NCI-H82 (cell line): ENCODE measurements at places on chromosomes 11 and 22.
A peak's percentile ranks its signal among the peaks of the same experiment; 100 is the strongest.

- DNase-seq: no peak
Measured at GRCh38 chr11:1037506-1038055, 1.1 kb upstream of the MUC6 start.

DNA sequence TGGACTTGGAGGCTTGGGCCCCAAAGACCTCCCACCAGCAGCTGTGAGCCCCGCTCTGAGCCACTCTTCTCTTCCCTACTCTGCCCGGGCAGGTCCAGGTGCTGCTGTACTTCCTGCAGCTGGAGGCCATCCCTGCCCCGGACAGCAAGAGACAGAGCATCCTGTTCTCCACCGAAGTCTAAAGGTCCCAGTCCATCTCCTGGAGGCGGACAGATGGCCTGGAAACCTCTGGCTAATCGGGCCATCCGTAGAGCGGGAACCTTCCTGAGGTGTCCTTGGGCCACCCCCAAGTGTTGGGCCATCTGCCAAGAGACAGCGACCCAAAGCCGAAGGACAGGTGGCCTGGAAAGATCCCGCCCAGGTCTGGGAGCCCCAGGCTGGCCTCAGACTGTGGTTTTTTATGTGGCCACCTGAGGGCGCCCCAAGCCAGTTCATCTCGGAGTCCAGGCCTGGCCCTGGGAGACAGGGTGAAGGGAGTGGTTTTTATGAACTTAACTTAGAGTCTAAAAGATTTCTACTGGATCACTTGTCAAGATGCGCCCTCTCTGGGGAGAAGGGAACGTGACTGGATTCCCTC is 135.1 kb downstream of the BCR start:
- DNase-seq: peak; percentile 88

GRCh38 chr11:83139310-83139709 is 17.6 kb upstream of the PCF11 start:
- no peak for DNase-seq

GRCh38 chr22:35307892-35308291 is 8.2 kb downstream of the TOM1 start:
- no peak for DNase-seq

- DNase-seq: no peak
Measured at GRCh38 chr11:113551645-113552044, 76.4 kb upstream of the DRD2 start.

DNA sequence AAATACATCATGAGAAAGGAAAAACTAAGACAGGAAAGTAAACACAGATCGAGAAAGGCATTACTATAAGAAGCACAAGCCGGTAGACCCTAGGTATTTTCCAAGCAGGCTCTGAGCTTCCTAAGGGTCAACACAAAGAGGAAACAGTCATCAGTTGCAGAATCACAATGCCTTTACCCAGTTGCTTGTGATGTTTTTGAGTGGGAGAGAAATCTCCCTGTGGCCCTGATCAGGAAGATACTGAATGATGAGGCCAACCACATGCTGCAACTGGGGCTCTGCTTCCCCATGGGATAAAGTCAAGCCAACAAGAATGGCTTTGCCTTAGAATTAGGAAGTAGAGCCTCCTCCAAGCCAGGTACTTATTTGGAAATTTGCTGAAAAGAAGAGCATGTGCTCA is 132.6 kb downstream of the MICAL2 start:
- DNase-seq: no peak

DNA sequence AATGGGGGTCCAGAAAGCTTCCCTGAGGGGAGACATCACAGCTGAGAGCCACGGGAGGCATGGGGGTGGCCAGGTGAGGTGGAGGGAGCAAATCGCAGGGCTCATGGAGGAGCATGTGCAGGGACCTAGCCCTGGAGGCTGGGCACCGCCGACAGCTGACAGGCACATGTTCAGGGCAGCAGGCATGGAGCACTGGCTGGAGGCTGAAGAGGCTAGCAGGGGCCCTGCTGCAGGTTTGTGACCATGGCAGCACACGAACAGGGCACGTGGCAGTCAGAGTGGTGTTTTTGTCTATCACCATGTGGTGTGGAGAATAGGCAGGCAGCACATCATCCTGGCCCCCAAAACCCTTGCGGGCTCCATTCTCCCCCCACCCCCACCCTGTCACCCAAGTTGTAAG is 10.1 kb upstream of the CDC42EP2 start:
- no peak for DNase-seq

GRCh38 chr11:113519989-113520613 is 44.9 kb upstream of the DRD2 start:
- DNase-seq: peak; percentile 5

- peak; percentile 84 for DNase-seq
Measured at GRCh38 chr11:103406357-103406756, 297.1 kb downstream of the DYNC2H1 start.

DNA sequence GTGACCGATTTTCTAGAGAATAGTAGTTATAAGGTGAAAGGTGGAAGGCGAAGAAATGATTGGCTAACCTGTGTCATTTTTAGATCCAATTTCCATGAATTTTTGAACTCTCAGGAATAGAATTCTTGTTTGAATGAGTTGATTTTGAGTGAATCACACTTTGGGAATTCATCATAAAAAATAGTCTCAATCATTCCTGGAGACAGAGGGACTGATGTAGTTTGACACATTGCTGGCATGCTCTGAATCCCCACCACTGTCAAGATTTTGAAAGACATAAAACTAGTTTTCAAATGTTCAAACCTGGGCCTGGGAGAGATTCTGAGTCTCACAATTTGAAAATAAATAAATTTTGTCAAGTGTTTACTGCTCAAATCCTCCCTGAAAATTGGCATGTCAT is 861.4 kb upstream of the RAG2 start:
- no peak for DNase-seq

- no peak for DNase-seq
Measured at GRCh38 chr11:11391169-11391568, 38.1 kb upstream of the CSNK2A3 start.

DNA sequence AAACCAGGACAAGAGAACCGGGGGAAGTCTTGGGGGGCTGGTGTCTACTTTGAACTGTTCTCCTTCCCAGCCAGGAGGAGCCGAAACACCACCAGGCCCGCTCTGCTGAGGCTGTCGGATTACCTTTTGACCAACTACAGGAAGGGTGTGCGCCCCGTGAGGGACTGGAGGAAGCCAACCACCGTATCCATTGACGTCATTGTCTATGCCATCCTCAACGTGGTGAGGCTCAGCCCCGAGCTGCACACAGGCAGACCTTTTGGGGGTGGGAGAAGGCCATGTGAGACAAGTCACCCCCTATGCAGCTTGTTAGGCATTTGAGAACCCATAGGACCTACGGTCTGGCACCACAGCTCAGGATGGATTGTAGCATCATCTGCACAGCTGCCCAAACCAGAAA is 2.8 kb downstream of the HTR3A start:
- DNase-seq: no peak

GRCh38 chr11:119778391-119779194 is 49.6 kb upstream of the NECTIN1 start:
- DNase-seq: no peak

GRCh38 chr11:135043434-135043833 is 631.4 kb upstream of the B3GAT1 start:
- DNase-seq: no peak

DNA sequence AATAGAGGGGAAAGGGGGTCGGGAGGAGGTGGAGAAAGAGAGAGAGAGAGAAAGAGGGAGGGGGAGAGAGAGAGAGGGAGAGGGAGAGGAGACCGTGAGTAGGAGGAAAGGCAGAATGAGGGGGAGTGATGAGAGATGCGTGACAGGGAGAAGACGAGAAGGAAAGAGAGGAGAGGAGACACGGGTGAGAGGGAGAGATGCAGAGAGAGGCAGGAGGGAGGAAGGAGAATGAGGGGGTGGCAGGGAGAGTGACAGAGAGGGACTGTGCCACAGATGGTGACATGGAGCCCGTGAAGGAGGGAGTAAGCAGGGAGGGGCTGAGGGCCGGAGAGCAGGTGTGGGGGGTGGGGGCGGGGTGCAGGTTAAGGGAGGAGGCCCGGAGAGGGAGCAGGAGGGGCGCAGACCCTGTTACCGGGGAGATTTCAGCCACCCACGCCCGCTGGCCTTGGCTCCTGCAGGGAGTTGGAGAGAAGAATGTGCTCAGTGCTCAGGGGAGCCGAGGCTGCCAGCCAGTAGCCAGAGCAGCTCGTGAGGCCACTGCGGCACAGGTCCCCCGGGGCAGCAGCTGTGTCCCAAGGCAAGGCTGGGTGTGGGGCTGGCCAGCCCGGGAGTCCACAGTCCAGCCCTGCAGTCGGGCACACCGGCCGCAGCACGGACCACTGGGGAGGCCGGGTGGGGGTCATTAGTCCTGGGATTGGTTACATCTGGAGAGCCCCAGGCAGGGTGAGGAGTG is at the start of gene SSTR3:
SSTR3 (minus strand) TSS at position 304 of the 733 bp plus-strand sequence. CDS start 4,674 bp downstream, outside the sequence.
- peak; percentile 18 for DNase-seq

DNA sequence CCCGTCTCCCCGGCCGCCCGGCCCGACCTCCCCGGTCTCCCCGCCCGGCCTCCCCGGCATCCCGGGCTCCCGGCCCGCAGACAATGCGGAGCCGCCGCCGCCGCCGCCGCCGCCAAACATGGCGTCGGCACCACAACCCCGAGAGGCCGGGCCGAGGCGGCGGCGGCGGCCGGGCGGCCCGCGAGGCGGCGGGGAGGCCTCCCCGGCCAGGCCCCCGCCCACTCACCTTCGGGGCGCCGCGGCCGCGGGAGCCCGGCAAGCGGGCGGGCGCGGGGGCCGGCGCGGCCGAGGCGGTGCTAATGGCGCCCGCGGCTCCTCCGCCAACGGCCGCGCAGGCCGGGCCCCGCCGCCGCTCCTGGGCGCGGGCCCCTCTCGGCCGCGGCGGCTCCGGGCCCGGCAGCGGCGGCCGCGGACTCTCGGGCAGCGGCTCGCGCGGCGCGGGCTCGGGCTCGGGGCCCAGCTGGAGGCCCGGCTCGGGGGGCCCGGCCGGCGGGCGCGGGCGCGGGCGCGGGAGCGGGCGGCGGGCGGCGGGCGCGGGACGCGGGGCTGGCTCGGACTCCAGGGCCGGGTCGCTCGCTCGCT is 311 bp downstream of the BRD1 start:
- no peak for DNase-seq

DNA sequence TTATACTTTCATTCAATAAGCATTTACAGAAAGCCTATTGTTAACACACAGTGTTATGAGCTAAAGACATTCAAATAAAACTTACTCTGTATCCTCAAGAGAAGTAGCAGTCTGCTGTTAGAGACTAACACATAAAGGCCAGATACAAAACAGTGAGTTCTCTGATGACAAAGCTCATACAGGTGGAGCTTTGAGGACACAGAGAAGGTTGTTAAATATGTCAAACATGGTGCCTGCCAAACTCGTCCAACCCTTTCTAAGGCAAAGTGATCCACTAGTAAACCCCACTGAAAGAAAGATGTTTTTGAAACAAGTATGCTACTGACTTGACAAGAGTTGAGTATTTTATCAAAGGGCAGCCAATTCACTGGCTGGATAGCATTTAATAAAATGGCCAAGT is 70.1 kb downstream of the C2CD3 start:
- DNase-seq: no peak

- DNase-seq: no peak
Measured at GRCh38 chr11:7418906-7419305, 66.4 kb upstream of the OLFML1 start.

GRCh38 chr11:64872790-64873488 is 5.5 kb downstream of the EHD1 start:
- DNase-seq: no peak

DNA sequence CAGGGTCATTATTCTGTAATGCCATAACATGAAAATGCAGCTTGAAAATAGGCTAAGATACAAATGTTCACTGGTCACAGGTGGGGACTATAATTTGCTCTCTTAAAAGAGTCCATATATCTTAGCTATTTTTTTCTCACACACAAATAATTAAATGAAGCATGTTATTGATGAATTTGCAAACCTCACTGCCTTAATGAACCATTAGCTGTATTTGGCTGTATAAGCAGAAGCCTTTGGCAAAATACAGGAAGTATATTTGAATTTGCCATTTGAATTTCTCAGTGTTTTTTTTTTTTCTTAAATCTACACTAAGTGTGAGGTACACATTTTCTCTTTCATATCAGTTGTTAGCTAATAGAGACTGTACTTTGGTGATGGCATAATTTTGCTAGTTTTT is 38.7 kb downstream of the DDI1 start:
- no peak for DNase-seq

- DNase-seq: no peak
Measured at GRCh38 chr11:24793479-24793878, 296.6 kb downstream of the LUZP2 start.

- no peak for DNase-seq
Measured at GRCh38 chr22:20656516-20656901, 117.4 kb upstream of the SERPIND1 start.

- peak; percentile 49 for DNase-seq
Measured at GRCh38 chr22:26086359-26086758, 82.9 kb upstream of the SEZ6L start.

GRCh38 chr11:79080551-79080950 is 360.3 kb downstream of the TENM4 start:
- peak; percentile 8 for DNase-seq

DNA sequence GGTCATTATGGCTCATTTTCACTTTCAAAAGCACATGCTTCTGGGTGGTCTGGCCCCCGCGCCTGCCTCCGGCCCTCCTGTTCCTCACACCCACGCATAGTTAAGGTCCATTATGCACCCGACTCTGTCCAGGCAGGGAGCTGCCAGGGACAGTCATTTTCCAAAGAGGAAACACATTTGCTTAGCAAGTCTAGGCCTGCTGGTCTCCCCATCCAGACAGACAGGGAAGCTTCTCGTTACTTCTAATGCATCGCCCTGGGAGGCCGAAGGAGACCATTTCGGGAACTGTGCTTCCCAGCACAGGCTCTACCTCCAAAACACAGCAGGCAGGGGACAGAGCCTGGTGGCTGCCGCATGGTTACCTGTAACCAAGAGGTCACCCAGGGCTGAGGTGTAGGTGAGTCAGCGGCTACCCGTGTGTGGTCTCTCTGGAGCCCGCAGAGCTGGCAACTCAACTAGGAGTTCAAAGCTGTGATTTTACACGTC is 87.1 kb upstream of the SHANK2 start:
- DNase-seq: no peak

DNA sequence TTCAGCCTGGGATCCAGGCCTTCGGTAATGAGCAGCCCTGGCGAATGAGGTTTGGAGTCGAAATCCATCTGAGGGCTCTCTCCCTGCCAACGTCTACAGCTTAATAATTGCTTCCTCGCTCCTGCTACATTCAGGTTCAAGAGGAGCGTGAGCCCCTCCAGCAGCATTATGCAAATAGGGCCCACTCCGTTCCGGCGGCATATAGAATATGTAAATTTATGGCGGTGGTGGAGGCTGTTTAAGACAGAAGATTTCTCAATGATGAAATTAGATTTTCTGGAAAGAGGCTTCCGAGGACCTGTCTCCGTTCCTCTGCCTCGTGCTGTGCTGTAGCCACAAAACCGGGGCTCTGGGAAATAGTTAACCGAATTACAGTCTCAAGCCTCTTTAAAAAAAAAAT is 402.8 kb downstream of the MIAT start:
- no peak for DNase-seq
